ENCODE measurements at places on chromosomes 1 and 21.

GRCh38 chr21:41166884-41167283 is 1.1 kb upstream of the BACE2 start:
- DNase-seq, result no peak

DNA sequence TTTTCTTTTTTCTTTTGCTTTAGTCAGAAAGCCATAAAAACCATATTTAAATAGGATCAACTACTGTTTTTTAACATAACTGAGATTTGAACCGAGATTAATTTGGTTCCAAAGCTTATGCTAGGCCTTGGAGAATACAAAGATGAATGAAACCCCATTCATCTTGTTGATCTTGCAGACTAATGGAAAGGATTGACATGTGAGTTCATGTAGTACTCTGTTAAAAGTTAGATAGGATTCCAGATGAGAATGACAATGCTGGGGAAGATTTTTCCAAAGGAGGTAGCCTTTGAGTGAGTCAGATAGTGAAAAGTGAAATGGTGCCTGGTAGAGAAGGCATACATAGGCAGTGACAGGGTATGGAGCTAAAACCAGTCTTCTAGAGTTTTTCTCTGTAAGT is 22.7 kb downstream of the RBM15 start:
- no peak for DNase-seq

GRCh38 chr21:39339231-39339630 is 9.7 kb downstream of the HMGN1 start:
- DNase-seq, result no peak

DNA sequence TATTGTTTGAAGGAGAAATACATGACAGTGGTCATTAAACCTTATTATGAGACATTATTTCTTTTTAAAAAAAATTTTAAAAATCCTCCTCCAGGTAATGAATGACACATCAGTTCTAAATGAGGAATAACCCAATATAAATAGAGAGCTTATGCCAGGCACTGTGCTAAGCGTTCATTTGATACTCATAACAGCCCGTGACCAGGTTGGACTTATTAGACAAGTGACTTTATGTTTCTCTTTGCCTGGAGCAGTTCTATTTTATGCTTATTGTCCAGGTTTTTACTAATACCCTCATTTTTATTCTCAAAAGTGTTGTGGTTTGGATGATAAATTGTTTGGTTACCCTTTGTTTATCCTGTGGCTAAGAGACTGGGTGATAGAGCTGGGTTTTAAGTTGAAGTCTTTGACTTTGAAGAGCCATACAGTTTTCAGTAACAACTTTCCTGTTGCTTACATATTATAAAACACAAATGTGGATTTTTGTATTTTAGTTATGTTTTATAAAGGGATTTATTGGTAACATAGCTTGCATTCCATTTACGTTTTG is 84.2 kb downstream of the RABGAP1L start:
- DNase-seq, result peak; percentile 10

GRCh38 chr1:70675737-70676156 is 264.7 kb downstream of the CTH start:
- DNase-seq, result no peak

All from HFFc6 (cell line).